ENCODE measurements at places on chromosomes 1 and 21.

GRCh38 chr1:50349242-50349565 is 74.0 kb downstream of the DMRTA2 start:
- DNase-seq = no peak

GRCh38 chr1:172460887-172461315 is 17.0 kb upstream of the PIGC start:
- DNase-seq = peak; percentile 52

DNA sequence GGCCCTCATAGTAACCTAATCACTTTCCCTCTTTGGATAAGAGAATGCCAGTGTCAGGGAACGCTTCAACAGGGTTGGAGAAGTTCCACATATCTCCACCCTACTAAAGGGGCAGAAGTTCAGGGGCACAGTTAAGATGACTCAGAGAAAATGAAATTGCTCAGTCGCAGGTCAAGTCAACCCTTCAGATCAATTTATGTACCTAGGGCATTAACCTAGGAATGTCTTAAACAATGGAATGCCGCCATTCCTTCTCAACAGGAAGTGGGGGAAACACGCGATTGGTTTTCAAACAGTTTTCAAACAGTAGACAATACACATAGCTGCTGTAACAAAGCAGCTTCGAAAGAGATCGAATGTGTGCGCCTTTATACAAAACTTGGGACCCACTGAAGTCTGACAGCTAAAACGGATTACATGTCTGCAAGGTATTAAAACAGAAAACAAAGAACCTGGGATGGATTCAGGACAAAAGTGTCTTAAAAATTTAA is 897 bp downstream of the SLC25A24 start:
- peak; percentile 84 for DNase-seq

DNA sequence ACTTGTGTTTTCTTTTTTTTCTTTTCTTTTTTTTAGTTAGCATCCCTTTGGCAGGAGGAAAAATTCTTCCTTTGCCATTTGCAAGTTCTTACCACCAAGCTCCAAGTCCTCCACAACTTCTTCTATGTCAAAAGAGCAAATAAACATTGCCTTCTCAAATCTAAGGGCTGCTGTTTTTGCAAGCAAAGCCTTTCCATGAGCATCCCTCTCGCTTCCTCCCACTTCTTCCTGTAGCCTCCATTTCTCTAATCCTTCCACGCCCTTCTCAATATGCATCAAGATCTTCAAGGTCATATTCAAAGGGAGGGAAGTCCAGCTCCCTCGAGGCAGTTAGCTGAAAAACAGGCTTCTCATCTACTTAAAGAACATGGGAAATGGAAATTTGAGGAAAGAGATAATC is 147.1 kb downstream of the ADSS2 start:
- no peak for DNase-seq

- no peak for DNase-seq
Observed at GRCh38 chr1:197733324-197733723, 42.0 kb downstream of the DENND1B start.

DNA sequence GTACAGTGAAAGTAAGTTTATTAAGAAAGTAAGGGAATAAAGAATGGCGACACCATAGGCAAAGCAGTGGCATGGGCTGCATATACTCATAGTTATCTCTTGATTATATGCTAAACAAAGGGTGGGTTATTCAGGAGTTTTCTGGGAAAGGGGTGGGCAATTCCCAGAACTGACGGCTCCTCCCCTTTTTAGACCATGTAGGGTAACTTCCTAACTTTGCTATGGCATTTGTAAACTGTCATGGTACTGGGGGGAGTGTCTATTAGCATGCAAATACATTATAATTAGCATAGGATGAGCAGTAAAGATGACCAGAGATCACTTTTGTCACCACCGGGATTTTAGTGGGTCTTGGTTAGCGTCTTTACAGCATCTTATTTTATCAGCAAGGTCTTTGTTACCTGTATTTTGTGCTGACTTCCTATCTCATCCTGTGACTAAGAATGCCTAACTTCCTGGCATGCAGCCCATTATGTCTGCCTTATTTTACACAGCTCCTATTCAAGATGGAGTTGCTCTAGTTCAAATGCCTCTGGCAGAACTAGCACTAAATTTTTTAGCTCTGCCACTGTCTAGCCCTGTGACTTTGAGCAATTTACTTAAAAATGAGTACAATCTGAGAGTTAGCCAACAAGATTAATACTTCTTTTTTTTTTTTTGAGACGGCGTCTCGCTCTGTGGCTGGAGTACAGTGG is 110.3 kb upstream of the PALMD start:
- DNase-seq = peak; percentile 19

- peak; percentile 7 for DNase-seq
Observed at GRCh38 chr1:84570436-84571149, 3.6 kb downstream of the CTBS start.

DNA sequence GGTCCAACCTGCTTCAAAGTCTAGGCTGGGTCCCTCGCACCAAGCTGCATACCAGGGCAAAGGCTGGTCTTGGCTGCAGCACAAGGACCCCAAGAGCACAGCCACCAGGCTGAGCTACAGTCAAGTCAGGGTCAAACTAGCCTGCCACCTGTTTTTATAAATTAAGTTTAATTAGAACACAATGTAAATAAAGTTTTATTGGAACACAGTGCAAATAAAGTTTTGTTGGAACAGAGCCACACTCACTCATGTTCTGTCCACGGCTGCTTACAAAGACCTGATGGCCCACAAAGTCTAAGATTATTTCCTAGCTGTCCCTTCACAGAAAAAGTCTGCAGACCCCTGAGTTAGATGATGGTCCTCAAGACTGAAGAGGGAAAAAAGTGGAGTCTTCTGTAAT is 66.2 kb downstream of the MRPL37 start:
- no peak for DNase-seq

GRCh38 chr21:38439426-38439825 is 58.9 kb downstream of the ERG start:
- DNase-seq = no peak

DNA sequence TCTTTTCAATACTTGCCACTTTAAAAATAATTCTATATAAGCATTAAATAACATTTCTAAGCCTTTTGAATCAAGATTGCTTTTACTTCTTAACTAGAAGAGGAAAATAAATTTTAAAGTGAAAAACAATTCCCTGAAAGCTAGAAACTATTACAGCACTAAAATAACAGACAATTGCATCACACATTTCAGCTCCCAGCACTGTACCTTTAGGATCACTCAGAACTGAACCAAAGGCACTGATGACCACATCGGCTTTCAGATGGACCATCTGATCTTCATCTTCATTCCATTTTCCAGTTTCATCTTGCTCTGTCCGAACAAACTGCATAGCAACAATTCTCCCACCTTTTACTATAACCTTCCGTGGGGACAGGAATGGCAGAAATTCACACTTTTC is 347.3 kb downstream of the DPYD start:
- DNase-seq = no peak

- DNase-seq = no peak
Observed at GRCh38 chr1:204196068-204196795, at the start of gene KISS1. TSS of gene KISS1 (minus strand) at chr1:204196491. CDS start at chr1:204192876, 3,615 bp downstream.

DNA sequence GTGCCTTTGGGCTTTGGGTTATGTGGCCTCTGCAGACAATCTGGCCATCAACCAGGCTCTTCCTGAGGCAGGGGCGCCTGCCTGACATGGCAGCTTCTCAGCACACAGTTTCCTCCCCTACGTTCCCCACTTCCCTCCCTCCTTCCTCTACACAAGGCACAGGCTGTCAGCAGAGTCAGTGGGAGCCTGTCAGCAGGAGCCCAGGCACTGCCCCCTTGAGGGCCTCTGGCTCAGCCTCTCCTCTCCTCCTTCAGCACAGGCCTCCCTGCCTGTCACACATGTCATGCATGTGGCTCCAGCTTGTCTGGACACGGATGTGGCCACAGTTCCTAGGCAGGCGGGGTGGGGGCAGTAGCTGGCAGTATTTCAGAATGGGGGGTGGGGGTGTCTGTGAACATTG is 52.2 kb upstream of the ARTN start:
- DNase-seq = no peak

- no peak for DNase-seq
Observed at GRCh38 chr1:90155721-90156487, 161.0 kb downstream of the ZNF326 start.

DNA sequence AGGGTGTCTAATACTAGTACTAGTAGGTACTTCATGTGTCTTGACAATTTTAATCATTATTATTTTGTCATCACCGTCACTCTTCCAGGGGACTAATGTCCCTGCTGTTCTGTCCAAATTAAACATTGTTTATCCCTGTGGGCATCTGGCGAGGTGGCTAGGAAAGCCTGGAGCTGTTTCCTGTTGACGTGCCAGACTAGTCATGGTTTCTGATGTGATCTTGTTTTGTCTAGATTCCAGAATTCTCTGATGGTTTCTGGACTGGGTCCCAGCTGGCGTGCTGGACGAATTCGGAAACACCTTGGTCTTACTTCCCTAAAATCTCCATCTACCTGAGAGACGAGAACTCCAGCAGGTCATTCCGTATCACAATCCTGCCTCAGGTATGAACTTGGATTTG is 66.1 kb upstream of the FAM3B start:
- DNase-seq = peak; percentile 57

DNA sequence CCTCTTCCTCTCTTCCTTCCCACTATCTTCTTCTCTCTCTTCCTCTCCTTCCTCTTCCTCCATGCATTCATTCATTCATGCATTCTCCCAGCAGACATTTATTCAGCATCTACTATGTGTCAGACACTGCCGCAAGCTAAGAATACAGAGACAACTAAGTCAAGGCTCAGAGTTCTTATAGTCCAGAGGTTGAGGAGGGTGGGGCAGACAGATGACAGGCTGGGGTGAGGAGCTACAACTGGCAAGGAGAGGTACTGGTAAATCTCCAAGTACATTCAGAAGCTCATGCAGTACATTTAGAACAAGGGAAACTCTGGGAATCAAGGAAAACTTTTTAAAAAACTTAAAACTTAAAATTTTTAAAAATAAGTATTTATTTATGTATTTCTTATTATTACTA is 56.4 kb upstream of the FMOD start:
- DNase-seq = no peak

GRCh38 chr1:50371749-50372148 is 51.5 kb downstream of the DMRTA2 start:
- no peak for DNase-seq

DNA sequence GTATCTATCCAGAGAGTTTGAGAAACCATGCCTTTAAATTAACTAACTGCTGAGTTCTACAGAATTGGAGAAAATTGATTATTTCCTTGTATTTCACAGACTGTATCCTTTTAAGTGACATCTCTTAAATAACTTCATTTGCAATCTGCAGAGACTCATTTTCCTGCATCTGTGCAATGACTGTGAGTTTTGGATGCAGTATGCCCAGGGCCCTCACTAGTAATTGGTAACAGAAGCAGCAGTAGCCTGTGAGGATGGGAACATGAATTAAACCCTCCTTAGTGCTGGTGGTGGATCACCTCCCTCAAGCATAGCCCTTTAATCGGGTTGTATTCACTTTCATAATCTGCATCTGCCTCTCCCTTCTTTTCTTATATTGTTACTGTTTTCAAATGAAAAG is 21.7 kb upstream of the SH3D21 start:
- no peak for DNase-seq

GRCh38 chr1:226868726-226869125 is 1.7 kb upstream of the PSEN2 start:
- no peak for DNase-seq

- DNase-seq = no peak
Observed at GRCh38 chr1:61160526-61160925, 78.2 kb downstream of the NFIA start.

GRCh38 chr1:87392248-87393192 is 63.8 kb downstream of the LMO4 start:
- DNase-seq = peak; percentile 91

DNA sequence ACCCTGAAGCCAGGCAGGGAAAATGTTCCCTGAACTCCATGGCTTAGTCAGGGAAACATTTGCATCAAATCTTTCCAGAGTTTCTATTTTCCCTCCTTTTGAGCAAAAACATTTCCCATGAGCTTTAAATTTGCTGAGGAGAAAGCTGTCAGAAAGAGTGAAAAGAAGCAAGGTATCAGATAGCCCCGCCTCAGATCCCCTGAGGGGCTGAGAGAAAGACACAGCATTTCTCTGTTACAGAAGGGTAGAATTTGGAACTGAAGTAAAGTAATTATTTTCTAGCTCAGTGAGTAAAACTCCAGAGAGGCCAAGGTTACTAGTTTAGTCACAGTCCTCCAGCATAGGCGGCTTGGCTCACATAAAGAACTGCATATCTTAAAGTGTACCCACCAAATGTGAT is 10.6 kb downstream of the FMO1 start:
- no peak for DNase-seq

DNA sequence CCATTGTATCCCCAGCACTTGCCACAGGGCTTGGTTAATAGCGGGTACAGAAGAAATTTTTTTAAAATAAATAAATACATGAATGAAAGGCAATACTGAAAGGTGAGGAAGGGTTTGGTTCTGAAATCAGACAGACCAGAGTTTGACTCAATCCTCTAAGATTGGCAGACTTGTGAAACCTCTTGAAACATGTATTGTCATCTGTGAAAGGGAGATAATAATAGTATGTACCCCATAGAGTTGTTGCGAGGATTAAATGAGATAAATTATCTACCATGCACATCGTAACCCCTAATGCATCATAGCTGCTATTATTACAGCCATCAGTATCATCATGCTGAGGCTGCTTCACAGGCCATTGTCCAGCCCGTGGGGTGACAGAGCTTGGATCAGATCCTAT is 41.4 kb downstream of the S1PR1 start:
- no peak for DNase-seq

DNA sequence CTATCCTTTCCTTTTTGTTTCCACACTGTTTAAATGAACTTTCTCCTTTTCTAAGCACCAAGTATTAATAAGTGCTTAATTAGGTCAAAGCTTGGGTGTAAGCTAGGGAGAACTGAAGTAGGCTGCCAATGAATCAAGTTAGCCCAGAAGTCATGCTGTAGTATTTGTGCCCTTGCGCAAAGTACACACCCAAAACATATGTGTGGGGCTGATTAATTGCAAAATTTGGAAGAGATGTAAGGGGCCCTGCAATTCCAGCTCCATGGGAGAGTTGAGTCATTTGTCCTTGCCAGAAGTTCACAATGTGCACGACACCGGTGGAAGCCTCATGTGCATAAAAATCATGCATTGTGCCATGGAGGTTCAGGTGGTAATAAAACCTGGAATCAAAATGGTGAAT is 18.6 kb upstream of the NTNG1 start:
- DNase-seq = no peak

- no peak for DNase-seq
Observed at GRCh38 chr21:44730951-44731579, 19.7 kb upstream of the TSPEAR start.

DNA sequence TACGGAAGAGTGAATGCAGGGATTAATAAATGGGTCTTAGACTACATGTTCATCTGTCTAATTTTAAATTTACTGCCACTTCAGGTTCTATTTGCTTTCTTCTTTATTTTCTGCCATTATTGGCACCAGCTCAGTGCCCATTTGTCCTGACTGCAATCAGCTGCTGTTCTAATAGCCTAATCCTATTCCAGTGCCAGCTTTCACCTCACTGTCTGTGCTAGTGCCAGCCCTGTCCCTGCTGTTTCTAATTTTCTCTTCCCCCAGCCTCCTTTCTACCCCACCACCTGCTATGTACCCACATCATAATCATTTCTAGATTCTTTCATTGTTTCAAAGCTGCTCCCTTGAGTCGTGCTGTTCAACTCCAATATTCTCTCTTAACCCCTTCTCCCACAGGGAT is 86.4 kb downstream of the KCNK1 start:
- DNase-seq = no peak

GRCh38 chr1:88399690-88400089 is 284.4 kb upstream of the PKN2 start:
- DNase-seq = no peak
